ENCODE measurements at places on chromosomes 2 and 18.

DNA sequence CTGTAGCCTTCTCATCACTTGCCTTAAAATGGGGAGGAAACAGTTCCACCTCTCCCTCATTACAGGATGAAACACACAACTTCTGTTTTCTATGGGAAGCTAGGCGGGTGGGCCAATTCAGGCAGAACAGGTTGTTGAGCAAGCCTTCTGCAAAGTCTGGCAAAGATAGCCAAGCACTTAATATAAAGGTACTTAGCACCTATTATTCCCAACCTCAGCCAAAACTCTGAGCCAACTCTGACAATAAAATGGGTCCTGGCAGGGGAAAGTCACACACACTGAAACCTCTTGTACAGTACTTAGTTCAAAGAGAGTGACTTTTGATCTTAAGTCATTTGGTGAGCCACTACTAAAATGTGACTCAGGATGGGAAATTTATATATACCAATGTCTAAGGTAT lies 15.8 kb upstream of the SOCS6 start:
- no peak for DNase-seq

- DNase-seq, result no peak
Observed at GRCh38 chr2:135775420-135775819, 33.8 kb downstream of the UBXN4 start.

DNA sequence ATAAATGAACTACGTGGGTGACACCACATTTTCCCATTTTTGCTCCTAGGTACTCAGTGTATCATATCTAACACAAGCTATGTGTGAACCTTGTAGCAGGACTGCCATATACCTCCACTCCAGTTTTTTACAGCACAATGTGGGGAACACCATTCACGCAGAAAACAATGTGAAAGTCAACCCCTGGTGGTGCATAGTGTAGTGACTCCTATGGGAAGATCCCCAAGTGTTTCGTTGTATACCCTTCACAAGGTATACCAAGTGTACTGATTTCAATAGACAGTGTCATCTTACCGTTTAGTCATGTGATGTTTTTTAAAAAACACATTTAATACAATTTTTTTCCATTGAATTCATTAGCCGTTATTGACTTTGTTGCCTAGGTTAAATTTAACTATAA lies 68.1 kb downstream of the ANKRD12 start:
- DNase-seq, result no peak

- no peak for DNase-seq
Observed at GRCh38 chr2:163428187-163428586, 307.6 kb downstream of the FIGN start.

DNA sequence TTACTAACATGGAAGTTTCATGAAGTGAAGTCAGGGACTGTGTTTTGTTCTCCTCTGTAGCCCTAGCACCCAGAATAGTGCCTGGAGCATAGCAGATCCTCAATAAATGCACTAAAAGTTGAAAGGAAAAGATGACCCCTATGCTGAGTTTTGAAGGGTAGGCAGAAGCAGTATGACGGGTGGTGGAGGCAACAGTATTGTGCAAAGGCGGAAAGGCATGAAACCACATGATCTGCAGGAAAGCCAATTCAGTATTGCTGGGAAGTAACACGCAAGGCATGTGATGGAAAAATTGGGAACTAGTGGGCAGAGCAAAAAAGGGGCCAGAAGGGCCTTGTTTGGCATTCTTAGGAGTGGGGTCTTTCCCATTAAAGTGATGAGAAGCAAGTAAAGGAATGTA lies 23.1 kb downstream of the DTNB start:
- no peak for DNase-seq

DNA sequence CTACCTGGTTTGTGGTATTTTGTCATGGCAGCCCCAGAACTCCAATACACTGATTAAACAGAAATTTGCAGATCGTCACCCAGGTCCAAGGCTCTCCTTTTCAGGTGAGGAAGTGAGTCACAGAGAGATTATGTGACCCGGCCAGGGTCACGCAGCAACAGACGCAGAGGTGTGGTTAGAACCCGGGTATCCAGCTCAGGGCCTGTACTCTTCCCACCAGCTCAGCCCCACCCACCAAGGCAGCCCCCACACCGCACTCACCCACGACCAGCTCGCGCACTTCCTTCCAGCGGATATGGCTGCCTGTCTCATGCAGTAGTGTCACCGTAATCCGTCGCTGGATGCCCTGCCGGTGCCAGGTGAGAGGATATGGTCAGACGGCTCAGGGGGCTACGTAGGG lies 48.1 kb downstream of the AQP12A start:
- DNase-seq, result no peak

DNA sequence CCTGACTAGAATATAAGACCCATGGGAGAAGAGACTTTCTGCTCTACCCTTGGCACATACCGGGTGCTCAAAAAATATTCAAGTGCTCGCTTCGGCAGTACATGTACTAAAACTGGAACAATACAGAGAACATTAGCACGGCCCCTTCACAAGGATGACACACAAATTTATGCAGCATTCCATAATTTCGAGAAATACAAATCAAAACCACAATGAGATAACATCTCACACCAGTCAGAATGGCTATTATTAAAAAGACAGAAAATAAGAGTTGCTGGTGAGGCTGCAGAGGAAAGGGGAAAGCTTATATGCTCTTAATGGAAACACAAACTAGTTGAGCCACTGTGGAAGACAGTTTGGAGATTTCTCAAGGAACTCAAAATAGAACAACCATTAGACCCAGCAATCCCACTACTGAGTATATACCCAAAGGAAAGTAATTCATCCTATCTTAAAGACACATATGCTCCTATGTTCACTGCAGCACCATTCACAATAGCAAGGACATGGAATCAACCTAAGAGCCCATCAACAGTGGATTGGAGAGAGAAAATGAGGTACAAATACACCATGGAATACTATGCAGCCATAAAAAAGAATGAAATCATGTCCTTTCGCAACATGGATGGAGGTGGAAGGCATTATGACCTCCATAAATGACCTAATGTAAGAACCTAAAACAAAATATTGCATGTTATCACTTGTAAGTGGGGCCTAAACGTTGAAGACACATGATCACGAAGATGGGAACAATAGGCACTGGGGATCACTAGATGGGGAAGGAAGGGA lies 71.6 kb upstream of the CYP1B1 start:
- DNase-seq, result no peak

DNA sequence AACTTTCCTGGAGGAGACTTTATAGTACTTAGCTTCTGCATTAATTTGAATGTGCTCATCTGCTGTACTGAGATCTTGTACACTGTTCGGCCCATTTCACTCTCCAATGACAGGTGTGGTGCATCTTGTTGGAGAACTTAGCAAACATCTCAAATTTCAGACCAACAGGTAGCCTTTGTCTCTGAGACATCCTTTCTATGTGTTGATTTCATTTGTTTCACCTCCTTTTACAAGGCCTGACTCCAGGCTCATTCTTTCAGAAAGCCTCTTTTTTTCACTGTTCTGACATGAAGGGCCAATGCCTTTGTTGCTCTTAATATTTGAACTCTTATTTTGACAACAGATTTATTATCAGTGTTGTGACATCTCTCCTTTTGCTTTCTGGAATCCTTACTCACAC lies 271.8 kb upstream of the FANCL start:
- no peak for DNase-seq

DNA sequence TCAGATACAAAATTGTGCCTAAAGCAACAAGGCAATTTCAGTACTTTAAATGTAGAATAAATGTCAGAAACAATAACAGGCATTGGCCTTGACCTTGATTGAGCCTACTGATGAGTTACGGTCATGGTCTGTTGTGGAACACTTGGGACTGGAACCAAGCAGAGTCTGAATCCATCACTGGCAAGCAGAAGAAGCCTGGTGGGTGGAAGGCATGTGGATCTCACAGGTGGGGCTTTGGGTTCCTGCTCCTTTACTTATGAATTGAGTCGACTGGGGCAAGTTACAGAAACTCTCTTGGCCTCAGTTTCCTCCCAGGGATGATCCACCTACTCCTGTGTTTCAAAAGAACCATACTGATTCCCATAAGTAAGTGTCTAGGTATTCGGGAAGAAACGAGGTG lies 102.3 kb downstream of the KCNF1 start:
- DNase-seq, result no peak
